HT-29 (cell line): ENCODE measurements at places on chromosomes 16 and 17.

GRCh38 chr16:459761-460160, 34.3 kb downstream of the RAB11FIP3 start:
- no peak for DNase-seq

GRCh38 chr17:42212382-42212781, 18.1 kb upstream of the GHDC start:
- no peak for DNase-seq

DNA sequence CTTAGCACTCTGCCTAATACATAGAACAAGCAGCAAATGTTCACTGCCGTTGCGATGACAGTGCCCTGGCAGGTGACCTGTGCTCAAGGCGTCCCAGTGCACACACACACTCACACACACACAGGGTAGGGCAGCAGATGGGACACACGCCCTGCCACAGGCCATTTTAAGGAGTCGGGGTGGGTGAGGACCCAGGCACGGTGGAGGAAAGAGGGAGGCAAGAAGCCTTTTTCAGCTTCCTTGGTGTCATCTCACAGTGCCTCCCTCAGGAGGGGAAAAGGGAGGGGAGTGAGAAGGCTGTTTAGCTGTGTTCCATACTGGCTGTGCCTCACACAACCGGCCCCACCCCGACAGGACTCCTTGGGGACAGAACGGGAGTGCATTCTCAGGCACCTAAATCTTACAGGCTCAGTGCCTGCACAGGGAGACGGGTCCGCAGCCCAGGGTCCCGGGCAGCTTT, 1.5 kb downstream of the PITPNM3 start:
- DNase-seq = no peak

DNA sequence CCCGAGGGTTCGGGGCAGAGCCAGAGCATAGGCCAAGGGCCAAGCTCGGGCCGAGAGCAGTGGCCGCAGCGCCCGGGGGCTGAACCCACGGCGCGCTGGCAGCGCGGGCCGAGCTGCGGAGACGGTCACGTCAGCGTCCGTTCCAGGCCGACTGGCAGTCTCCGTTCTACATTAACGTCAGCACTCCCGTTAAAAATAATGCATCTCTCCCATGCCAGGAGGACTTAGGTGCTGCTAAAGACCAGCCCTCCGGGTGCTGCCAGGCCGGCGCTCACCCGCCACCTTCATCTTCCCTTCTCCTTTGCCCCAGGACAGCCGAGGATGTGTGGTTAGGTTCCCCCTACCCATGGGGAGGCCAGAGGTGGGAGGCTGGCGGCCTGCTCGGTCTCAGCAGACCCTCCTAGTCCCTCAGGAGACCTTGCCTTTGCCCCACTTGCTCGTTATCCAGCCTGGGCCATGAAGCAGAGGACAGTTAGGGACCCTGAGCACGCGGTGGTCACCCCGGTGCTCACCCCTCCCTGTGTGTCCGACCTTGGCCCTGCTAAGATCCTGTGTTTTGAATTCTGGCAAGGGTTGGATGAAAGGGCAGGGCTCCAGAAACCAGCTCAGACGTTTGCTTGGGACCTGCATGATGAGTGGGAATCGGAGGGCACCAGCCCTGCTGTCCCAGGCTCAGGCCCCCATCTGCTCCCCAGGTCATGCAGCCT, 572 bp downstream of the MPG start:
- peak; percentile 45 for DNase-seq

DNA sequence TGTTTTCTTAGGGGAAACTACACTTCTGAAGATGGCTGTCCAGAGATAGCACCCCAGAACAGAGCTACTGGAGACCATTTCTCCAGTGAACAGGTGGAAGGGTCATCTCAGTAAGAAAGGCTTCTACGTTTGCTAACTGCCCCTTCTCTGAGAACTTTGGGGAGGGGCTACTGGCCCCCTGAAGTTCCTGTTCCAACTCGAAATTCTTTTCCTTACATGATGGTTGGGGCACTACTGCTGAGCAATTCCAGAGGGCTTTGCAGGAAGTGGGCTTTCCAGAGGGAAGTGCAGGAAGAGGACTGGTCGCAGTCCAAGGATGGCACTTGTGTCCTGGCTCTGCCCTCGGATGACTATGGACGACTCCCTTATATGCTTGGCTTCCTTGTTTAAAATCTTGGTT, 31.2 kb downstream of the TOM1L2 start:
- no peak for DNase-seq
